EH (cell line): ENCODE measurements at places on chromosomes 5 and 9.

DNA sequence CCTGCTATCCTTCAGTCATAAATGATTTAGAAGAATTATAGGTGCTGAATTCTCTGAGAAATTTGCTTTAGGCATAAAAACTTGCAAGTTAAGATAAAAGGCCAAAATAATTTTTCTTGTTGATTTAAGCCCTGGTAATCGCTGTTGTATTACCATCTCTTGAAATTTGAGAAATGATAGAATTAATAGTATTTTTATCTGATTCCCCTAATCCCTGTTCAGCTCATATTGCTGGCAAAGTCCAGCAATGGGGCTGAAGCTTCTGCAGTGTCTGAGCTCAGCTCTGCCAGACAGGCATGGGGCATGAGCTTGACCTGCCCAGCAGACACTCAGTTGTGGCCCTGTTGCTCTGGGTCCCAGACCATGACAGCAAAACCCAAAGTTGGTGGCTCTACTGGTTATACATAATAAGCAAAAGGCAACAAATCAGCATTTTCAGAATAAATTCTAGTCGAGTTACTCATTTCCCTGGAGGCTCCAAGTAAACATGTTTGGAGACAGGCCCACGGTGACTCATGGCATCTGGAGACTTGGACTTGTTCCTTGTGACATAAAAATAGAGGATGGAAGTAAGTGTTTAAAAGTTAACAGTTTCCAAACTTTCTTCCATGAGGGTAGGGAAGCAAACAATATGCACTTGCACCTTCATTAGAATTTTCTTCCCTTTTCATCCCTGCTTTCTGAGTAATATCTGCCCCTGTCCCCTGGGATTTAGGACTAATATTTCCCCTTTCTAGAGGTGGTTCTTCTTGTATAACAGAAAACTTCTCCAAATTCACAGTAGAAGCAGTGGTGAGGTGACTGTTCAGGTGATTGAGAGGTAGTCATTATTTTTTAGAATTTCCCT lies 60.2 kb upstream of the SLC2A8 start:
- DNase-seq: peak; percentile 96

- no peak for DNase-seq
These were observed 471.5 kb downstream of the HINT1 start for GRCh38 chr5:130693509-130693908.

- peak; percentile 78 for DNase-seq
These were observed 536.9 kb upstream of the WWC1 start for GRCh38 chr5:167754501-167755021.

GRCh38 chr5:62306896-62307689 lies 1.1 kb downstream of the KIF2A start:
- DNase-seq: peak; percentile 56

DNA sequence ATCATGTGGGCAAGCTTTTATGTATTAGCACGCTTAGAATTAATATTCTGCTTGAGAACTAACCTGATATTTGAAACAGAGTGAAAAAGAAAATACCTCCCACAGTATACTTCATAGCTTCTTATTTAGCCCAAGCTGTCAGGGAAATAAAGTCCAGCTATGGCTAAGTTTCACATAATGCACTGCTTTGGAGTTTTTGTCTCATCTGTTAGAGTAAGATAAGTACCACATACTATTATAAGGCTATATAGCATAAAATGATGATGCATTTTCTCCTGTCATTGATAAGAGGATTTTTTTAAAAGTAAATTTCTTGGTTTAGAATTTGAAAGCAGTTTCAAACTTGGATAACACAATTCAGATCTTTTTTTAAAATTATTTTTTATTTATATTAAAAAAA lies 2.4 kb upstream of the ANKDD1B start:
- DNase-seq: no peak

- DNase-seq: no peak
These were observed 53.9 kb upstream of the ZFR start for GRCh38 chr5:32498484-32498883.

GRCh38 chr5:34022121-34022705 lies 14.4 kb upstream of the AMACR start:
- DNase-seq: peak; percentile 67

- peak; percentile 96 for DNase-seq
These were observed at the start of gene MLLT3 for GRCh38 chr9:20622330-20623020. TSS of gene MLLT3 (minus strand) at chr9:20622499.

DNA sequence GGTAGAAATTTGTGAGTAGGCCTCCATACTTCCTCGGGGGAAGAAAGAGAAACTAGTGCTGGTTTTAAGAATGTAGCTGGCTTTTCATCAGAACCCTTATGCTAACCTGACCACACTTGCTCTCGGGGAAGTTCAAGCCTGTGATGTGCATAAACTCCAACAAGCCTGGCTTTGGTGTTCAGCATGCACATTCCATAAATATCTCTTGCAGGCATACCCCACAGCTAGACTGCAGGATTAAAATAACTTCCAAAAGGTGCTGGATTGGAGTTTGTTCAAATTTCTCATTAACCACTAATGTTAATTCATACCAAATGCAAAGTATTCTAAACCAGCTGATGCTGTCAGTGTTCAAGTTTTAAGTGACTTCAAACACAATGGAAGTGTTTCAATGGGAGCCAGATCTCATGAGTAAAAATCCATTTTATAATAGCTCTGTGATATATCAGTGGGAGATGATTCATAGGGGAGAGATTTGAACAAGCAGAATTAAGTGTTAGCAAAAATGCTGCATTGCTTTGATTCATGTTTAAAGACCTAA lies 79.4 kb downstream of the NPR3 start:
- peak; percentile 87 for DNase-seq

GRCh38 chr5:179110528-179110927 lies 50.4 kb downstream of the ZNF354C start:
- no peak for DNase-seq

DNA sequence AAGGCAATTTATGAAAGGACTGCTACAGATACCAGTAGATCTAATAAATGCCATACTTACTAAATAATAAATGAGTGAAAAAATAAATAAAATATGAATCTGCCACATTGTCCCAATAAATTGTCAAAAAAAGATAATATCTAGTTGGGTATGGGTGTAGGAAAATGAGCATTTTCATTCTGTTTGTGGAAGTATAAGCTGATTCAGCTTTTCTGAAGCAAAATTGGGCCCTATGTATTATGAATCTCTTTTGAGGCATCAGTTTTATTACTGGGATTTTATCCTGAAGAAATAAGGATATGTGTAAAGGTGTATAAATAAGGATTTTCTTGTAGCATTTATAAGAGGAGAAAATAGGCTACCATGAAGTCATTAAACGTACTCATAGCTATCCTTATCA lies 46.1 kb downstream of the CAVIN4 start:
- DNase-seq: no peak

- DNase-seq: no peak
These were observed 220.2 kb downstream of the ADAMTS6 start for GRCh38 chr5:65261499-65261898.

DNA sequence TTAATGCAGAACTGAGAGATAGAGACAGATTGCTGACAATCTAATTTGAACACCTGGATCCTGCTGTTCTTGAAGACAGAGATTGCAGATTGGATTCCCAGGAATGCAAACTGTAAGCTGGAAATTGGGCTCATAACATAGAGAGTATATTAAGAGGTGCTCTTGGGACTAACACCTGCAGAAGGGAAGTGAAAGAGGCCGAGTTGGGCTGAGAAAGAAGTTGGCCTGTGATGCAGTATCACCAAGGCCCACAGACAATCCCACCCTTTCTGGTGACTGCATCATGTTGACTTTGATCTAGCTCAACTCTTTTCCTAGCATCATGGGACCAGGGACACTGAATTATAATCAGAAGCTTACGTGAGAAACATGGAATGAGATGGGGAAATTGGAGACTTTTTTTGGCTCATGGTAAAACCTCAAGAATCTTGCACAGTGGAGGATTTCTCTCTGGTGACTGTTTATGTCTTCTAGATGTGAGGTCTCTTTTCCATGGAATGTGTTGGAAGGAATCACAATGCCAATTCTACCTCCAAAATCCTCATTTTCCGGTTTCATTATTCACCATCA lies 36.5 kb upstream of the NUDT12 start:
- DNase-seq: peak; percentile 40
